Activated naive CD8-positive, alpha-beta T cell treated with anti-CD3 and anti-CD28 coated beads, Interleukin-2, amount 10 ng/mL, durations not matched to agents 7 days and 5 days (primary cell): ENCODE measurements at places on chromosomes 12 and 14. TPM values are rescaled to one million over a fixed set of nuclear protein-coding genes. Genes with fewer than 3 reads are reported as not detected.

The SDSL gene
- total RNA-seq: 1.2 TPM

The OTOGL gene
- not detected for total RNA-seq

The FLRT2 gene
- total RNA-seq: not detected

- H3K4me1 ChIP-seq: peaks cover 2% of the 10 kb centered on the region
- H3K27ac ChIP-seq: no peak overlapping the region
- H3K4me3 ChIP-seq: no peak overlapping the region
Observed at GRCh38 chr12:89267404-89267803, 84.9 kb downstream of the DUSP6 start.

DNA sequence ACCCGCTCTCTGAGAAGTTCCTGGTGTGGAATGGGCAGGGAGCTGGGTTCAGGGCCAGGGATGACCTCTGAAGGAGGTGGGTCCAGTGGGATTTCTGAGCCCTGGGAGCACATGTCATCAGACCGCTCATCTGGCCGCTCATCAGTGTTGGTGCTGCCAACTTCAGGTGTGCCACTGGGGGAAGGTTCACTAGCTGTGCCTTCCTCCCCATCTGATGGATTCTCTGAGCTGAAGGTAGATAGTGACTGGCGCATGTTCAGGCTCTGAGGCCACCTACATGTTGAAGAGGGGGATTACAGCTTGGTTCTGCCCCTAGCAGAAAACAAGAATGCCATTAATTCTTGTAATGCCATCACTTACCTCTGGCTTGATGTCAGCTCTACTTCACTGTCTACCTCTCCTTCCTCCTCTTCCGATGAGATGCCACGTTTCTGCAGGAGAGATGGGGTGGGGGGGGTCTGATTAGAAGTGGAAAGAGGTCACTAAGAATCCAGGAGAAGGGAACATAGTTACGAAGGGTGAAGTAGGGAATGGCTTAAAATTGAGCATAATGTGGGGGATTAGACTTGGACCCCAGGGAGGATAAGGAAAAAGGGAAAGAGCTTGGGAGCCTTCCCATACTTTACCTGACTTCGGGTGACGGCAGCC is 17.2 kb downstream of the MAP3K12 start:
- DNase-seq: no peak
- no peaks in the 10 kb centered on the region for H3K27me3 ChIP-seq
- H3K4me3 ChIP-seq: no peak overlapping the region
- peaks cover 27% of the 10 kb centered on the region for H3K36me3 ChIP-seq
- H3K4me1 ChIP-seq: peaks cover 4% of the 10 kb centered on the region

The PTGER2 gene
- total RNA-seq: 119 TPM

The PCBP2 gene
- 824 TPM for total RNA-seq

The KCNK10 gene
- total RNA-seq: not detected
